Thoracic aorta (tissue), 2 donors: ENCODE measurements at places on chromosomes 16 and 17. TPM values are rescaled to one million over a fixed set of nuclear protein-coding genes. Genes with fewer than 3 reads are reported as not detected.

- DNase-seq, result no peak
These were observed 4.3 kb downstream of the ENDOV start for GRCh38 chr17:80419255-80419654.

DNA sequence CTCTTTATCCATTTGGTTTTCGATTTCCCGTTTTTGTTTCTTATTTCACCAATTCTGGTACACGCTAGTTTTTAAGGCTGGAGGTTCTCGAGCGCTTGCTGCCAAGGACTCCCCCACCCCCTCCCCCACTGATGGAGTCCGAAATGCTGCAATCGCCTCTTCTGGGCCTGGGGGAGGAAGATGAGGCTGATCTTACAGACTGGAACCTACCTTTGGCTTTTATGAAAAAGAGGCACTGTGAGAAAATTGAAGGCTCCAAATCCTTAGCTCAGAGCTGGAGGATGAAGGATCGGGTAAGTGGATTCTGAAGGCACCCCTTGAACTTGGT lies 825 bp downstream of the RPTOR start:
- DNase-seq, result no peak

DNA sequence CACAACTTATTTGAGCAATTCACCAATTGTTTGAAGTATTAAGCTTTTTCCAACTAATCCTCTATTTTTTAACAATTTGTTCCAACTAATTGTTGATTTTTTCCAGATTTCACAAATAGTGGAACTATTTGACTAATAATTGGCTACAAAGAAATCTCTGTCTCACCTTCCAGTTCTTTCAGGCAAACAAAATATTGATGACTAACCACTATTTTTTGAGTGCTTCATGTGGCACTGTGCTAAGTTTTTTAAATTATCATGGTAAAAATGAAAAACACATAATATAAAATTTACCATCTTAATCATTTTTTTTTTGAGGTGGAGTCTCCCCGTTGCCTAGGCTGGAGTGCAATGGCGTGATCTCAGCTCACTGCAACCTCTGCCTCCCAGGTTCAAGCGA lies 24.6 kb upstream of the GRIN2A start:
- no peak for DNase-seq

DNA sequence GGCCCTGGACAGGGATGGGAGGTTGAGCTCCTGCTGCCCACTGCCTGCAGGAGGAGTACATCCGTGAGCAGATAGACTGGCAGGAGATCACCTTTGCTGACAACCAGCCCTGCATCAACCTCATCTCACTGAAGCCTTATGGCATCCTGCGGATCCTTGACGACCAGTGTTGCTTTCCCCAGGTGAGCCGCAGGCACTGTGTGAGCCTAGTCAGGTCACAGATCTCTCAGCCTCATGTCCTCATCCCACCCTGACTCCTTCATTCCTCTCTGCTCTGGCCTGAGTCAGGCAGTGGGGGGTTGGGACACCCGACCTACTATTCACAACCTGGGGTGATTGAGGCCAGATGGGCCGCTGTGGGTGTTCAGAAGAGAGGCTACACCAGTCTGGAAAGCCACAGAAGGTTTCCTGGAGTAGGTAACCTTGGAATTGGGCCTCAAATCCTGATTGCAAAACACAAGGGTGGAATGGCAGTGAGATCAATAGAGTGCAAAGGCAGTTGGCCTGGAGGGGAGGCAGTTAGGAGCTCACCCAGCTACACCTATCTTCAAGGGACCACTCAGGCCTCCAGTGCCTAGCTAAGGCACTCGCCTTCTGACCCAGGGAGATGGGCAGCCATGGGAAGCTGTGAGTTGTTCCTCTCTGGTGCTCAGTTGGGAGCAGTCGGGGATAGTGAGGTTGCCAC lies 29.7 kb downstream of the MYO15A start:
- no peak for DNase-seq

DNA sequence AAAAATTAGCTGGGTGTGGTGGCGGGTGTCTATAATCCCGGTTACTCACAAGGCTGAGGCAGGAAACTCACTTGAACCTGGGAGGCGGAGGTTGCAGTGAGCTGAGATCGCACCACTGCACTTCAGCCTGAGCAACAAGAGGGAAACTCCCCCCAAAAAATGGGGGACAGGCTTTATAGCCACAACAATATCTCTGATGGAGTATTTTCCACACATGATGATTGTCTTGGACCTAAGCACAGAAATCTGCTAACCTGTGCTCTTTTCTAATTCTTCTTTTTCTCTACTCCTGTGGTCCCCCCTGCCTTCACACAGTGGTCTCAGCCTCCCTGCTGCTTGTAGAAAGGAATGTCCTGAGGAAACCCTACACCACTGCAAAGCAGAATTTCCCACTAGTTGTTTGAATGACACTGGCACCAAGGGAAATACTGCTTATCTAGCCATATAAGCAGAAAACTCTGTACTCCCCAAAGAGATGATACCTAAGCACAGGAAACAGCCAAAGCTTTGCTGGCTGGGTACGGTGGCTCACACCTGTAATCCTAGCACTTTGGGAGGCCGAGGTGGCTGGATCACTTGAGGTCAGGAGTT lies 117.6 kb downstream of the USP31 start:
- no peak for DNase-seq

DNA sequence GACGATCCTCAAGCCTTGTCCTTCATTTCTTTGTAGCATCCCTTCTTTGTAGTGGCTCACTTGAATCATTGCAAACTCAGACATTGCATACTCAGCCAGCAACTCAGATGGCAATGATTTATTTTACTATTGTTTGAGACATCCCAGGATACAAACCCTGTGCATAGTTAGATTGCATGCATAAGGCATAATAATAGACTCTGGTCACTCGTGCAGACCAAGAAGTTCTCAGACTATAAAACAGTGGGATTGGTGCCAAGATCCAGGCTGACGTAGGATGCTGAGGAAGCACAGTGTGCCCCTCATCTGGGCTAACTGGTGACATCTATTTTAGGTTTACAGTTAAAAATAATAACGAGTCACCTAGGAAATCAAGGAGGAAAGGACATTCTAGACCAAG lies 142.3 kb downstream of the PMP22 start:
- DNase-seq, result no peak

CPNE7 gene
- total RNA-seq, result not detected
